ENCODE measurements at places on chromosomes 13 and 19.

- DNase-seq: no peak
Observed at GRCh38 chr13:60562096-60562780, 165.2 kb downstream of the TDRD3 start.

DNA sequence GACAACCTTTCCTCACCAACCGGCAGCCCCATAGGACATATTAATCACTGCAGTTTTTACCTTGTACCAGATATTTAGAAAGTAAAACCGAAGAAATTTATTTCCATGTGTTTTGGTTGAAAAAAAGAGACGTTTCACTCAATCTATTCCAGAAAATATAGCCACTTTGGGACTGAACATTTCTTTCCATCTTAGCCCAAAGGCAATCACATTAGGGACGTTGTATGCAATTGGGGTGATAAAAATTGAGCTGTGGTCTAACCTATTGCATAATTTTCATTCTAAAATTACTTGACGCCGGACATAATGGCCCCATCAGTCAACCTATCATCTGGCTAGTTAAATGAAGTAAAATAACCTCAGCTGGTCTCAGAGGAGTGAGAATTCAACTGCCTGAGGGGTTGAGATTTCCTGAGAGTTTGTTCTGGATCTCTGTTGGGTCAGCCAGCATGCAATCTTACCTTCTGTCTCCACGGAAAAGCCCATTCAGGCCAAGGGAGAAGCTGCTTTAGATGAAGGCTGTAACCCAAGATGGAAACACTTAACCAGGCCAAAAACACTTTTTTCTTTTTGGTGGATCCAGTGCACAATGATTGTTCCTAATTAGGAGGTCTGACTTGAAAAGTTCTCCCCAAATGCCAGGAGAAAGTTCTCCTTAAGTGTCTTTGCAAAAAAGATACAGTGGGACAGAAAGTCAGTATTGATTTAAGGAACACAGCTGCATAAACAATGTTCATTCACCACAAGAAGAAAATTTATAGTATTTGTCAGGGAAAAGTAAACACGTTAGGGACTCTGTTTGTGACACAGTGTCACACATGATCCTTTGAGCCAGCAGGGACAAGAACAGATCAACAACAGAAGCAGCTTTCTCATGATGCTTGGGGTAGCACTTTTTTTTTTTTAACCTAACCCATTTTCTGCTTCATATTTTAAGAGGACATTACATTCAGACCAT, 34.1 kb downstream of the DLEU7 start:
- no peak for DNase-seq

DNA sequence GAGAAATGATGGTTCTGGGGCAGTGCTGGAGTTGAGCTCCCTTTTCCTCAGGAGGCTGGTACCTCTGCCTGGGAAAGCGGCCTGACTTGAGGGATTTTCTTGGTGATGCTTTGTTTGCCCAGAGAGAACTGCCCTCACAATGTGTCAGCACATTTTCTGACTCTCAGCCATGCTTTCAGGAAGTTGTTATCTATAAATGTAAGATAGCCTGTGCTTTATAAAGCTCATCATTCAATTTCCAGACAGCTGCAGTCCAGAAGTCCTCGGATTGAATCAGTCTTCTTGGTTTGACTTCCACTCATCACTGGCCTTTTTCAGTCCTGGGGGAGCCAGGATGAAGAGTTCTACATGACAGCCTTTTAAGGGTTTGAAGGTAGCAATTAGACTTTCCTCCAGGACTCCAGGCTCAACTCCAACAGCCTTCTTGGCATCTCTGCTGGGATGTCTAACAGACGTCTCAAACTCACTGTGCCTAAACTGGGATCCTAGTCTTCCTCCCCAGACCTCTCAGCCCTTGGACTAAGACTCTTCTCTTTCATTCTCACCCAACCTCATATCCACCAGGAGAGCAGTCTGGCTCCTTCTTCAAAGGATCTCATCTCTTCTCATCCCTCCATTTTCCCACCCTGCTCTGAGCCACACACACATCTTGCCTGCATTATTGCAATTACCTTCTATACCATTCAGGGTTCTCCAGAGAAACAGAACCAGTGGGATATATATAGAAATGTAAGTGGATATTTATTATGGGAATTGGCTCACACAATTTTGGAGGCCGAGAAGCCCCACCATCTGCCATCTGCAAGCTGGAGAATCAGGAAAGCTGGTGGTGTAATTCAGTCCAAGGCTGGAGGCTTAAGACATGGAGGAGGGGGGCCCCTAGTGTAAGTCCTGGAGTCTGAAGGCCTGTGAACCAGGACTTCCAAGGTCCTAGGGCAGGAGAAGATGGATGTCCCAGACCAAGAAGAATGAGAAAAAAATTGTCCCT, 13.1 kb downstream of the ERICH6B start:
- no peak for DNase-seq

GRCh38 chr19:41144403-41144802, 30.2 kb downstream of the CYP2F1 start:
- peak; percentile 65 for DNase-seq

DNA sequence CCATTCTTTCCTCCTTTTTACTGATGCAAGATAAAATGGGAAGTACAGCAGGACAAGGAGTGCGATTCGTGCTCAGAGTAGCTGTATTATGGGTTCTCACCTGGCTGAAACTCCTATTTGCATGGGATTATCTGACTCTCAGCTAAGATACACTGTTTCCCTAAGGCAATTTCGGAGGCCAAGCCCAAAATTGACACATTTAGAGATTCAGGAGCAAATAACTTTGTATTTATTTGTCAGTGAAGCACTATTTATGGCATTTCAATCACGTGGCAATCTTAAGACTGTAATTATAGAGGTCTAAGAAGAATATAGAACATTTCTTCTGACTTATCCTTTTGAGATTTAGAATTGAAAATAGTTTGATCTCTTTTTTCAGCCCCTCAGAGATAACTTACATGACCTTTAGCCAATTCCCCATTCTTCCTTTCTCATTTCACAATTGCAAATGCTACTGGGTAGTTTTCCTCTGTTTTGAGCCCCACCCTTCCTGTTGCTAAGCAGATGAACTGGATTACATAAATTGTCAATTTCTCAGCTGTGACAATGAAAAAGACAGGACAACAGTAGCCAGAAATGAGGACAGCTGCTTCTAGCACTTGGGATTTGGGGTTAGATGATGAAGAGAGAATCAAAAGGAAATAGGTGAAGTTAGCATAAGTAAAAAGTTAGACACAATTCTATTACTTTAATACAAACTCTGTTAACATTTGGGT, 122.7 kb upstream of the FRY start:
- DNase-seq: no peak

GRCh38 chr19:39498798-39499642, at the start of gene DLL3:
Gene DLL3, plus strand, starts transcription at chr19:39498947. Its CDS starts 28 bp downstream, at chr19:39498975.
- DNase-seq: no peak

DNA sequence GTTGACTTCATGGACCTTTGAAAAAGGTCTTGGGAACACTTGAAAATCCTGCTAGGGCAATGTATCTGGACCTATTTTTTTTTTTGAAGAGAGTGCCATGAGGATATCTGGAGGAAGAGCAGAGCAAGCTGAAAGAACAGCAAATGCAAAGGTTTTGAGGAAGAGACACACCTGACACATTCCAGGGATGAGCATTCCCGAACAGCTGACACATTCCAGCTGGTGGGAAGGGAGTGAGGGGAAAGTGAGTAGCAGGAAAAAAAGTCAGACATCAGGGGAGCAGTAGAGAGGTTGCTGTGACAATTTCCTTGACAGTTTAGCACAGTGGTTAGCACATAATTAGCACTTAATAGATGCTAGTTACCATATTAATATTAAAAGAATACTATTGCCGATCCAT, 14.7 kb downstream of the DGKH start:
- DNase-seq: no peak

DNA sequence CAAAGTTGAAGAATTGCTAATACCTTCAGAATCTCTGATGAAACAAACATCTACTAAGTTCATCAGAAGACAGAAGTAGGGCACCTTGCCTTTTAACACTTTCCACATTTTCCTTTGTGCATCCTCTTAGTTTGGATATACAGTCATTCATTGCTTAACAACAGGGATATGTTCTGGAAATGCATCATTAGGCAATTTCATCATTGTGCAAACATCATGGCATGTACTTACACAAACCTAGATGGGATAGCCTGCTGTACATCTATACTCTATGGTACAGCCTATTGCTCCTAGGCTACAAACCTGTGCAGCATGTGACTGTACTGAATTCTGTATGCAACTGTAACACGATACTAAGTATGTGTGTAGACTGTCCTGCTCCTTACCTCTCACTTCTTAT, 169.8 kb downstream of the SUCLA2 start:
- no peak for DNase-seq

DNA sequence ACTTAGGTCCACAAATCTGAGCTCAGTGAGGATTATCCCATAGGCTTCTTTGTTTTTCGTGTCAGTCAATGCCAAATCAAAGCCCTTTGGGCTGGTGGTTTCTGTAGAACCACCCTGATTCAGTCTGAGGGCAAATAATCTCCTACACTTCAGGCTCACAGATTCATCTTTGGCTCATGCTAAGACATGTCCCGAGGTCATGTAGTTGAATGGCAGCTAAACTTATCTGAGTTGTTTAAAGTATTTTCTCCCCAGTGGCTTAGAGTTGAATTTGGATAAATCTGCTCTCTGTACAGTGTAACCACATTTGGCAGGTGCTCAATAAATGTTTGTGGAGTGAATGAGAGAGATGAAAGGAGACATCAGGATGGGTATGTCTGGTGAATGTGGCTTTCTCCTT, 13.1 kb upstream of the SLC25A42 start:
- DNase-seq: no peak

DNA sequence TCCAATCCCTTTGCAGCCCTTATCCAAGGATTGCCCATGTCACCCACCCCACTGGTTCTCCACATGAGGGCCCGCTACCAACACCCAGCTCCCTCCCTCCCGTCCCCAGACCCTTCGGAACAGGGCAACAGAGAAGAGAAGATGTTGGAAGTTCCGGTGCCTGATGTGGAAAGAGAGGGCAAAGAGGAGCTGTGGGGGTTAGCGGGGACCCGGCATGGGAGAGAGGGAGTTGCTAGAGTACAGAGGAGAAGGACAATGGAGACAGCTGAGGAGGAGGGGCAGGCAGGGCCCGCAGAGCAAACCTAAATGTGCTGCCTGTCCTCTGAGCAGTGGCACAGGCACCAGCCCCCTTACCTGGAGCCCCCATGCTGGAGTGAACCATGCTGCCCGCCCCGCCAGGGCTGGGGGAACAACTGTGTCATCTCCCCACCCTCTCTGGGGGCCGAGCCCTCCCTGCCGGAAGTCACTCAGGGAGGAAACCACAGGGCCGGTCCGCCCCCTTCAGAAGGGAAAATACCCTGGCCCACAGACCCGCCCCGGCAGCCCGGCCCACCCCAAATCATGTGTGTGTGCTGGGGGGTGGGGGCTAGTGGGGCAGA, at the start of gene POU2F2:
TSS of gene POU2F2 (minus strand) at position 417 of the 599 bp plus-strand sequence. CDS start at position 382, 35 bp downstream.
- DNase-seq: peak; percentile 72

DNA sequence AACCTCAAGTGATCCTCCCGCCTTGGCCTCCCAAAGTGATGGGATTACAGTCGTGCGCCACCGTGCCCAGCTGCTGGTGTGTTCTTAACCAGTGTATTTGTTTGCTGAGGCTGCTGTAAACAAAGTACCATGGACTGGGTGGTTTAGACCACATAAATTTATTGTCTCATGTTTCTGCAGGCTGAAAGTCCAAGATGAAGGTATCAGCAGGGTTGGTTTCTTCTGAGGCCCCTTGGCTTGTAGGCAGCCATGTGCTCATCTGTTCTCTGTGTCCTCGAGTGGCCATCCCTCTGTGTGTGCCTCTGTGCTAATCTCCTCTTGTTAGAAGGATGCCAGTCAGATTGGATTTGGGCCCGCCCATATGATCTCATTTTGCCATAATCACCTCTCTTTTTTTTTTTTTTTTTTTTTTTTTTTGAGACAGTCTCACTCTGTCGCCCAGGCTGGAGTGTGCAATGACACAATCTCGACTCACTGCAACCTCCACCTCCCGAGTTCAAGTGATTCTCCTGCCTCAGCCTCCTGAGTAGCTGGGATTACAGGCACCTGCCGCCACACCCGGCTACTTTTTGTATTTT, 31.8 kb downstream of the PEX11G start:
- no peak for DNase-seq

DNA sequence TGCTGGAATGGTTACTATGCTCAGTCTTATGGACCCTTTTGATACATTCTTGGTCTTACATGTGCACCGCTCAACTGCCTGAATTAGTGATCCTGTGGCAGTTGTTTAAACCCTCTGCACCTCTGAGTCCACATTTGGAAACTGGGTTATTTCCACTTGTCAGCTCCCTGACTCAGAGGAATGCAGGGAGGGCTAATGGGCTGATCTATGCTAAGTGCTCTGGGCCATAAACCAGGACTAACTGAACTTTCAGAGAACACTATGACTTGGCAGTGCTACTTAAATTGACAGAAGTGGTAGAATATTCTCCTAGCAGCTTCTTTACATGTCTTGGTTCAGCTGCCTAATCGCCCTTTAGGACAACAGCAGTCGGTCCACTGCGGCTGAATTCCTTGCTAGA, 26.8 kb upstream of the MED4 start:
- no peak for DNase-seq

DNA sequence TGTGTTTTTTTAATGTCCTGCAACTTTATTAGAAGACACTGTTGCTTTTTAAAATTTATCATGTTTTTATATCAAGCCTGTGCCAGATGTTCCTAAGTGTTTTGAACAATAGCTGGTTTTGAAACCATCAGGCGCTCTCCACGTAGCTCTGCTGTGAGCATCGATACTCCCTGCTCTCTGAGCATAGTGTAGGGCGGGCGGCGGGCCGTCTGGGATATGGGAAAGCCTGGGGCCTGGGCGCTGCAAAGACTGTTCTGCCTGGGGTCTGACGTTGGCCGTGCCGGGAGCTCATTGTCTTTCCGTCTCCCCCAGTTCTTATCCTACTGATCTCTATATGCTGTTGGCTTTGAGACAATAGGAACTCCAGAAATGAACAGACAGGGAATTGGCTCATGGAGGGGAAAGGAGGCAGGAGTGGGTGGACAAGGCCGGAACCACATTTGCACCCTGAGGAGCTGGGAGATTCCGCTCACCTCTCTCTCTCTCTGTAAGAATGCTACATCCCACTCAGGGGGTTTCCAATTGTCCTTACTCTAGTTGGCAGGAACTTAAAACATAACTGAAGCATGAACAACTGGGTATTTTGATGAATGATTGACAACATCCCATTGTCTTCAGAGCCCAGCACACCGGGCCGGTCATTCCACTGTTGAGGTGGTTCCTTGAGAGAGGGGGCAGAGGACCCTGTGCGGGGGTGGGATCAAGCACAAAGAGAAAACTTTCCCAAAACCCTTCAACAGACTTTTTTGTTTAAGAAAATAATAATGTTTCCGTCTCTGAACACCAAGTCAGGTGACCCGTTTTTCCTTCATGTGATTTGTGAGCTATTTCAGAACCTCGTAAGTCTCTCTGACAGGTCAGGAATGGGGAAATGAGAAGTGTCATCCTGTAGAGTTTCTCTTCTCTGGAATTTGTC, 64.7 kb downstream of the COL4A2 start:
- no peak for DNase-seq

DNA sequence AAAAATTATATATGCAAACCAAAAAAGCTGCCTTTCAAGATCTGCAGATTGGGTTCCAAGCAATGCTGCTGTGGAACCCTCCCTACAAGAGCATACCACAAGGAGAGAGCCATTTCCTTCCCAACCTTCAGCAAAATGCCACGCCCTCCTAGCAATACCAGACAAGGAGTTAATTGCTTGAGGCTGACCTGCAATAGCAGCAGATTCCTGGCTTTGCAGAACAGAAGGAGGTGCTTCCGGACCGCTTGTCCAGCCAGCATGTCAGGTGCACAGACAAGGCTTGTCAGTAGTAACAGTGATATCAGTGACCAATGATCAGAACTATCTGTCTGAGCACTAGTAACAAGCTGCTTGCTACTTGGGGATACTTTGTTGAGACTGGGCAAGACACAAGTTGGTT, 301.6 kb downstream of the FGF14 start:
- no peak for DNase-seq
